RCC 7860 (cell line): ENCODE measurements at places on chromosomes 1 and 21.

GRCh38 chr1:230206976-230207375 is 139.9 kb downstream of the GALNT2 start:
- no peak for DNase-seq

- no peak for DNase-seq
Measured at GRCh38 chr1:205690122-205690756, 9.9 kb upstream of the SLC45A3 start.

DNA sequence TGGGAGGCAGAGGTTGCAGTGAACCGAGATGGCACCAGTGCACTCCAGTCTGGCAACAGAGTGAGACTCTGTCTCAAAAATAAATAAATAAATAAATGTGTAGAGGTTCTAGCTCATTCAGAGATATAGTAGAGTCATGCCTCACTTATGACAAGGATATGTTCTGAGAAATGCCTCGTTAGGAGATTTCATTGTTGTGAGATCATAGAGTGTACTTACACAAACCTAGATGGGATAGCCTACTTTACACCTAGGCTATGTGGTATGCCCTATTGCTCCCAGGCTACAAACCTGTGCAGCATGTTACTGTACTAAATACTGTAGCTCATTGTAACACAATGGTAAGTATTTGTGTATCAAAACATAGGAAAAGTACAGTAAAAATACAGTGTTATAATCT is 155.3 kb upstream of the JUN start:
- no peak for DNase-seq

- no peak for DNase-seq
Measured at GRCh38 chr21:45590246-45590725, 48.0 kb upstream of the SLC19A1 start.

GRCh38 chr1:89363638-89364536 is at the start of gene GBP6:
Gene GBP6 (plus strand): TSS chr1:89364059. CDS start chr1:89368552, 4,493 bp downstream.
- DNase-seq: no peak

GRCh38 chr1:220455559-220455958 is 72.4 kb upstream of the MARK1 start:
- no peak for DNase-seq

DNA sequence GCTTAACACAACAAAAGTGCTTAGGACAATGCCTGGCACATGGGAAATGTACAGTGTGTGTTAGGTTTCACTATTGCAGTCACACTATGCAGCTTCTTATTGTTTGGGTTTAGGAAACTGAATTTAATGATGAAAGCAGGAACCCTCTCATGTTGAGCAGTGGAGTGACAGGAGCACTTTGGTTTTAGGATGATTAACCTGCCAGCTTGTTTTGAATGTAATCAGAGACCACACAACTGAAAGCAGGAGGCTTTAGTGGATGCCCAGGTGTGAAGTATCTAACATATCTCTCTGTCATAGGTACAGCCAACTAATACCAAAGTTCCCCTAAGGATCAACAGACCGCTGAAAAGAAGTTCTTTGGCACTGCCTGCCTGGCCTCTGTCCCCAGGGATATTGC is 406.9 kb upstream of the USP24 start:
- no peak for DNase-seq

DNA sequence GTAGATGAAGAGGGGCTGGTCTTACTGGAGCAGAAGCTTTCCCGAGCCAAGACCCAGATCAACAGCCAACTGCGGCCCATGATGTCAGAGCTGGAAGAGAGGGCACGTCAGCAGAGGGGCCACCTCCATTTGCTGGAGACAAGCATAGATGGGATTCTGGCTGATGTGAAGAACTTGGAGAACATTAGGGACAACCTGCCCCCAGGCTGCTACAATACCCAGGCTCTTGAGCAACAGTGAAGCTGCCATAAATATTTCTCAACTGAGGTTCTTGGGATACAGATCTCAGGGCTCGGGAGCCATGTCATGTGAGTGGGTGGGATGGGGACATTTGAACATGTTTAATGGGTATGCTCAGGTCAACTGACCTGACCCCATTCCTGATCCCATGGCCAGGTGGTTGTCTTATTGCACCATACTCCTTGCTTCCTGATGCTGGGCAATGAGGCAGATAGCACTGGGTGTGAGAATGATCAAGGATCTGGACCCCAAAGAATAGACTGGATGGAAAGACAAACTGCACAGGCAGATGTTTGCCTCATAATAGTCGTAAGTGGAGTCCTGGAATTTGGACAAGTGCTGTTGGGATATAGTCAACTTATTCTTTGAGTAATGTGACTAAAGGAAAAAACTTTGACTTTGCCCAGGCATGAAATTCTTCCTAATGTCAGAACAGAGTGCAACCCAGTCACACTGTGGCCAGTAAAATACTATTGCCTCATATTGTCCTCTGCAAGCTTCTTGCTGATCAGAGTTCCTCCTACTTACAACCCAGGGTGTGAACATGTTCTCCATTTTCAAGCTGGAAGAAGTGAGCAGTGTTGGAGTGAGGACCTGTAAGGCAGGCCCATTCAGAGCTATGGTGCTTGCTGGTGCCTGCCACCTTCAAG is 57.3 kb downstream of the LAMC2 start:
- DNase-seq: no peak

DNA sequence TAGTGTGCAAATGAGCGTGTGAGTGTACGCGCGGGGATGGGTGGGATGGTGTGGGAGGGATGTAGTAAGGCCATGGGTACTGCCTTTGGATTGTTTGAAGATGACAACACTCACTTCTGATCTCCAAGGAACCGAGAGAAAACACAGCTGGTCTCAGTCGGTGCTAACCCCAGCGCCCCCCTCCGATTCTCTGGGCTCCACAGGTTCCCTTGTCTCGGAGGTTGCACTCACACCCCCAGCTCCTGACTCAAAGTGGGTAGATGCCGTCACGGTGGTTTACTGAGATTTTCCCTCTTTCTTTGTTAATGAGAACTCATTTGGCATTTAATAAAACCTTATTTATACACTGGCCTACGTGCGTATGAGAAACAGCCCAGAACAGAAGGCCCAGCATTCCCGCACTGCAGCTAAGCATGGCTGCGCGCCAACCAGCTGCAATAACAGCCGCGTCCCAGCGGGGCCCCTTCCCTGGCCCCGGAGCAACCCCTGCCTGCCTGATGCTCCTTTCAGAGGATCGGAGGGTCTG is 25.8 kb downstream of the ABCA4 start:
- DNase-seq: no peak
